ENCODE measurements at places on chromosomes 12 and 14.

GRCh38 chr12:94208622-94208966, 60.2 kb downstream of the PLXNC1 start:
- no peak for DNase-seq

- DNase-seq: no peak
Observed at GRCh38 chr12:113766131-113766878, 199.8 kb downstream of the RBM19 start.

GRCh38 chr12:54555670-54556257, 6.4 kb downstream of the PDE1B start:
- no peak for DNase-seq

DNA sequence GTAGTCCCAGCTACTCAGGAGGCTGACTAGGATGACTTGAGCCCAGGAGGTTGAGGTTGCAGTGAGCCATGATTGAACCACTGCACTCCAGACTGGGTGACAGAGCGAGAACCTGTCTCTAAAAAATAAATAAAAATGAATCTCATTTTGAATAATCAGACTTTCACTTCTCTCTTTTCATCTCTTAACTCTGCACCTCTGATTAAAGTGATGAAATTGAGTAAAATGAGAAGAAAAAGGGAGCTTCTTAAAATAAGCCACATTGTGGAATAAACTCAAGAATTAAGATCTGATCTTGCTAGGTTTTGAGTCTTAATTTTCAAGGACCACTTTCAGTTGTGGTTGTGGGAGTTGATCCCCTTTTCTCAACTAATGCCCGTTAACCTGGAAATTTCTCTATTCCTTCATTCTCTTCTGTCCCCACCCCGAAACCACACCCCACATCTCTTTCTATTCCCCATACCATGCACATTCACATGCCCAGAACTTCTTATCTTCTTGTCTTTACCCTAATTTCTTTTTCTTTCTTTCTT, 70.9 kb upstream of the ETV6 start:
- no peak for DNase-seq

- DNase-seq: no peak
Observed at GRCh38 chr12:95673576-95673975, 117.0 kb downstream of the NTN4 start.

DNA sequence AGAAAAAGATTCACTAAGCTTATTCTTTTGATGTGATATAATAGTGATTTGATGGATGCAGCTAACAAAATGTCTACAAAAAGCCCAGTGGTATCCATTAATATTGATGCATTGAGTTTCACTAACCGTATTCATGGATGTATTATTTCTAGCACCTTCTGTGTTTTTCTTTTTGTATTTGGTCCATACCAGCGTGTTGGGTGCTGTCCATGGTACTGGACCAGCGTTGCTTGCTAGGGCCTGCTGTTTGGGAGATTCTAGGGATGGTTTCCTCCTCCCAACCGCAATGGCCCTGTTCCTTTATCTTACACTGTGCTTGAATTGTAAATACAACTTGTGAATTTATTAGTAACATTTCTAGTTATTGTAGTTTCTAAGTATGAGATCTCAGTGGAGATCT, 31.7 kb downstream of the ANO4 start:
- no peak for DNase-seq

- no peak for DNase-seq
Observed at GRCh38 chr12:94244165-94245133, 96.1 kb downstream of the PLXNC1 start.

- no peak for DNase-seq
Observed at GRCh38 chr14:22872033-22872832, 693 bp downstream of the LRP10 start.

- no peak for DNase-seq
Observed at GRCh38 chr12:94988471-94988870, 15.0 kb downstream of the NDUFA12 start.

DNA sequence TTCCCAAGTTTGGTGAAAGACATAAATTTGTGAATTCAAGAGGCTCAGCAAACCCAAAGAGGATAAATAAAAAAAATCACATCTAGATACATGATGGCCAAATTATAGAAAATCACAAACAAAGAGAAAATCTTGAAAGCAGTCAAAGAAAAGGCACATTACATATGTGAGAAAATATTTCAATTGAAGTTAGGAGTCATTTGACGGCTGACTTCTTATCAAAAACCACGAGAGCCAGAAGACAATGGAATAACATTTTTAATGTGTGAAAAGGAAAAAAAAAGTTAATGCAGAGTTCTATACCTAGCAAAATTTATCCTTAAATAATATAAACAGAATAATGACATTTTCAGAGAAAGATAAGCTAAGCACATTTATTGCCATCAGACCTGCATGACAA, 307.0 kb downstream of the C12orf75 start:
- DNase-seq: no peak

DNA sequence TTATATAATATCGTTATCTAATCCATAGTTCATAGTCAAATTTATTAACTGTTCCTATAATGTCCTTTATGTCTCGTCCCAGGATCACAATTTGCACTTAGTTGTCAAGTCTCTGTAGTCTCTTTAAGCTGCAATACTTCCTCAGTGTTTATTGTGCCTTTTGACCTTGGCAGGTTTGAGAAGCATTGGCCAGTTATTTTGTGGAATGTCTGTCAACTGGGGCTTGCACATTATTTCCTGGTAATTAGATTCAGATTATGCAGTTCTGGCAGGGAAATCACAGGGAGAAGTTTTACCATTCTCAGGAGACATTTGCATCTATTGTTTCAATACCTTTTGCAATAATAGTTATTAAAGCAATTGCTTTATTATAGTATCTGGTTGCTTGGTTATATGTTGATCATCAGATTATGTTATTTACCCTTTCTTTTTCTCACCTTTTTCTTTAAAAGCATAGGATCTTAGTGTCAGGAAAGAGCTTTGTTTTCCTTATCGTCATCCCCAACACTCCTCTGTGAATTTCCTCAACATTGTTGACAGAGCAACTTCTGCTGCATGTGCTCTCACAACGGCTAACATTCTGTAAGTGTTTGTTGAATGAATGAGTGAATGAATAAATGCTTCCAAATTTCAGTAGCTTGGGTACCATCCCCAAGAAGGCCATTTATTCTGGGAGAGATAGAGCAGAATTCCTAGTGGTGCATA, 3.7 kb upstream of the ART4 start:
- DNase-seq: no peak

GRCh38 chr12:95506707-95507523, 33.0 kb downstream of the METAP2 start:
- no peak for DNase-seq

- DNase-seq: no peak
Observed at GRCh38 chr12:31280183-31280582, 45.8 kb downstream of the SINHCAF start.

GRCh38 chr12:106769546-106769945, 4.9 kb upstream of the RIC8B start:
- no peak for DNase-seq

DNA sequence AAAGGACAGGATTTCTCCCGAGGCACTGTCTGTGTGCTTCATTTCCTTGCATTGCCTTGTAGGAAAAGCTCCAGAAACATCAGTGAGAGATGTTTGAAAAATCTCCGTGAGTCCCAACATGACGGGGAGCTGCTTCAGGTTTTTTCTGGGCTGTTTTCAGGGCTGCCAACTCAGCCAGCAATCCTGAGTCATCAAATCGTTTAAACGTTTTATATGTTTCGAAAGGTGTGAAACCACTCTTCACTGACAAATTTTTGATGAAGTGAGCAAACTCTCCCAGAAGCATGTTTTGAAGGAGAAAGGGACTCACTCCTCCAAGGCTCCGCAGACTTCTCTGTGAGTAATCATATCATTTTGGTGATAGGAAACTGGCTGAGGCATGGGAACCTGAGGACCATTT, 240.5 kb downstream of the TMEM132C start:
- no peak for DNase-seq

- DNase-seq: no peak
Observed at GRCh38 chr14:55979096-55979495, 139.1 kb upstream of the PELI2 start.

GRCh38 chr12:12229556-12230092, 37.2 kb downstream of the LRP6 start:
- no peak for DNase-seq

GRCh38 chr14:81986005-81986404, 452.4 kb upstream of the SEL1L start:
- no peak for DNase-seq

- no peak for DNase-seq
Observed at GRCh38 chr14:100781952-100782351, 44.0 kb upstream of the MEG3 start.

GRCh38 chr12:92810370-92810769, 107.6 kb downstream of the PLEKHG7 start:
- no peak for DNase-seq

GRCh38 chr12:2673966-2674810, 120.6 kb upstream of the FKBP4 start:
- no peak for DNase-seq

DNA sequence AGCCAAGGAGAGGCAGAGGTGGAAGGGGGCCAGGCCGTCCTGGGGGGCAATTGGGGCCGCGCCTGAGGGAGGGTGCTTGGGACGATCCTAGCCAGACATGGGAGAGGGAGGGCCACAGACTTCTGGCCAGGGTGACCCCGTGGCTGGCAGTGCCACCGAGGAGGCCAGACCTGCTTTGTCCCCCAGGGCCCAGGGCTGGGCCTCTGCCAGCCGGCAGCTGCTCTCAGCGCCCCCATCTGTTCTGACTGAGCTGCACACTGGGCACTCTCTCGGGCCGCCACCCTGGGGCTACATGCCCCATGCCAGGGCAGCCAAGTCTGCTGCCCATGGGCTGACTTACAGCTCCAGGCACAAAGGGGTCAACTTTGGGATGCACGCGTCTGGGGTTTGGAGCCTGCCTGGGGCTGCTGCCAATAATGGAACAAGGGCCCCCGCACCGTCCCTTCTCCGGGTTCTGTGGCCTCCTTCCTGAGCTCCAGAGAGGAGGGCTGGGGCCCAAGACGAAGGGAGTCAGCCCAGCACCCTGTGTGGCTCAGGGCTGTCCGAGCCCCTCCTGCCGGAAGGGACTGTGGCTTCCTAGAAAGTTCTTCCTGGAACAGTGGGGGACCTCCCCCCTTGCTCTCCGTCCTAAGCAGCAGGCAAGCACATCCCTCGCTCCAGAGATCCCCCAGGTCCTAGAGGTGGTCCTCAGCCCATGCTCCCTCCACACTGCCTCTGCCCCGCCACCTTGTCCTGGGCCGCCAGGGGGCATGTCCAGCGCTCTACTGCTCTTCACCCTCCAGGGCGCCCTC, 1.1 kb downstream of the ADSS1 start:
- no peak for DNase-seq

DNA sequence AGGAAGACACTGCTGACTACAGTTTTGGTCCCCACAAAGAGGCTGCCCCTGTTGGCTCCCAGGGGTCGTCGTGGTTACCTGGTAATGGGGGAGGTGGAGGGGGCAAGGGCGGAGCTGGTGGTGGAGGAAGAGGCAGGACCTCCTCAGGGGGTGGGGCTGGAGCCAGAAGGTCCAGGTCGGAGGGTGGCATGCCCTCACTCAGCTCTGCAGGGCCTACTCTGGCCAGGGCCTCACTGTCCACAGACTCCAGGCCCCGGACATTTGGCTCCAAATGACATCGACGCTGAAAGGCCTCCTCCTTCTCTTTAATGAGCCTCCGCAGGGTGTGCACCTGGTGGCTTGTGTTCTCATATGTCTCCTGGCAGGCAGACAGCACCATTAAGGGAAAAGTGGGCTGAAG, 28.5 kb downstream of the PRPF40B start:
- no peak for DNase-seq

GRCh38 chr14:89723930-89724627, 230.5 kb downstream of the EFCAB11 start:
- no peak for DNase-seq

- no peak for DNase-seq
Observed at GRCh38 chr14:39228509-39229221, 5.0 kb upstream of the MIA2 start.

DNA sequence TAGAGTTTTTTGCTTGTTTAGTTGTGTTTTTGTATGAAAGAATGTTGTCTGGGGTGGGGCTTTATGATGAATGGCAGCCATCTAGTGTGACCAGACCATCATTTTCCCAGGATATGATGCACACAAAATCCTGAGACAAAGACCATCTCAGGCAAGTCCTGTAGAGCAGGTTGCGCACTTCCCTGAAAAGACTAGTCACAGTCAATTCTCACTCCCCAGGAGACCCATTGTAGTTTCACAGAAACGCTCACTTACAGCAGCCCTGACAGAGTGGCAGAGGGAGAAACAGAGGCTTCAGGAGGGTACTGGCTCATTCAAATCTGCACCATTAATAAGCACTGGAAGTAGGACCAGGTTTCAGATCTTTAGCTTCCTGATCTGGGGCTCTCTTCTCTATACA, 183.2 kb downstream of the TMEM117 start:
- no peak for DNase-seq
